ENCODE measurements at places on chromosomes 7 and 10. TPM values are rescaled to one million over a fixed set of nuclear protein-coding genes. Genes with fewer than 3 reads are reported as not detected.

Gene COL13A1
- total RNA-seq, result 1.3 TPM

Gene PON1
- total RNA-seq, result not detected

Gene TBL2
- 21.7 TPM for total RNA-seq

Gene CACNB2
- 21.6 TPM for total RNA-seq

Gene SEMA3D
- total RNA-seq, result 19.8 TPM

Data from posterior vena cava (tissue), 2 donors.